Effector memory CD8-positive, alpha-beta T cell (primary cell): ENCODE measurements at places on chromosomes 6 and 20.

DNA sequence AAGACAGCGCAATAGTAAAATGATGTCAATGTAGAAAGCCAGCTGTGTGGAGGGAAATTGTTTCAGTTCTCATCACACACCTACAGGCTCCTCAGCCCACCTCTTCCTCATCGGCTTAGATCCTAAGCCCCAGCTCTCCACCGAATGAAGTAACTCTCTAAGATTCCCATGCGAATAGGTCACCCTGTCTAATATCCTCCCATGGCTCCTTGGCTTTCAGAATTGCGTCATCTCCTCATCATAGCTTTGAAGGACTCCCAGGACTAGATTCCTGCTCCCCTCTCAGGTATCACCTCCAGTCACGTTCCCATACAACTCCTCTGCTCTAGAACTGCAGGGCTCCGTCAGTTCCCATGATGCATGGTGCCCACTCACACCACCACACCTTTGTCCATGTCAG is 16.2 kb upstream of the SLC22A16 start:
- DNase-seq: no peak

DNA sequence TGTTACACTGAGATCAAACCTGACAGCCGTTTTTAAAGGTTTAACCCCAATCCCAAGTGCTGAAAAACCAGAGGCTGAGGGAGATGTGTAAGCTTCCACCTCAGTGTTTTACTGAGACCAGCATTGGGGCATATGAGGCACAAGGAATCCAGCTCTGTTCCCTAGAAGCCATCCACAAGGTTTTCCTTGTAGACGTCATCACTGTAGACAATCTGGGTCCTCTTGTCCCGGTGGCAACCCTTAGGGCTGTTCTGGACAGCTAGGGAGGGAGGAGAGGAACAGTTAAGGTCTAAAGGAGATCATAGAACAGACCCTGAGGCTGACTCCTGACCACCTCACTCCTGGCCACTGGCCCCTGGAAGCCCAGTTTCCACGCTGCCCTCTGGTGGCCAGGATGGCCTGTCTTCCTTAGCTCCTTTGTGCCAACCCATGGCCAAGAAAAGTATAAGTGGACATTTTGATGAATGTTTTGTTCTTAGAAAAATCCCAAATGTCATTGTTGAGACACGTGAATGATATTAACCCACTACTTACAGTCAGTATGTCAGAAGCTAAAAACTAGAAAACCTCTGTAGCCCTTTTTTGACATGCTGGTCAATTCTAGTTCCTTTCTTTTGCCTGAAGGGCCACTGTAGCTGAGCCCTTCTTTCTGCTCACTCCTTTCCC is 6.4 kb downstream of the CFB start:
- no peak for DNase-seq

DNA sequence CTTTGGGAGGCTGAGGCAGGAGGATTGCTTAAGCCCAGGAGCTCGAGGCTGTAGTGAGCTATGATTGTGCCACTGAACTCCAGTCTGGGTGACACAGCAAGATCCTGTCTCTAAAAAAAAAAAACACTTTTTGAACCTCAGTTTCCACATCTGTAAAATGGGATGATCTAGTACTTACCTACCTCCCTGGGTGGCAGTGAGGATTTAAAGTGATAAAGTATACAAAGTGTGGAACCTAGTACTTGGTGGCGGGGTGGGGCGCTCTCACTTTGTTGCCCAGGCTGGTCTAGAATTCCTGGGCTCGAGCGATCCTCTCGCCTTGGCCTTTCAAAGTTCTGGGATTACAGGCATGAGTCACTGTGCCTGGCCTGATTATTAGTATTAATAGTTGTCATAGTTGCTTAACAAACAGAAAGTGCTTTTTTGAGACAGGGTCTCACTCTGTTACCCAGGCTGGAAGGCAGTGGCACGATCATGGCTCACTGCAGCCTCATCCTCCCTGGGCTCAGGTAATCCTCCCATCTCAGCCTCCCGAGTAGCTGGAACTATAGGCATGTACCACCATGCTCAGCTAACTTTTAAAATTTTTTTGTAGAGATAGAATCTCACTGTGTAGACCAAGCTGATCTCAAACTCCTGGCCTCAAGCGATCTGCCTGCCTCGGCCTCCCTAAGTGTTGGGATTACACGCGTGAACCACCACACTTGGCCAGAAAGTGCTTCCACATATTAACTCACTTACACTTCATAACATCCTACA is 7.0 kb upstream of the PLTP start:
- DNase-seq: no peak

DNA sequence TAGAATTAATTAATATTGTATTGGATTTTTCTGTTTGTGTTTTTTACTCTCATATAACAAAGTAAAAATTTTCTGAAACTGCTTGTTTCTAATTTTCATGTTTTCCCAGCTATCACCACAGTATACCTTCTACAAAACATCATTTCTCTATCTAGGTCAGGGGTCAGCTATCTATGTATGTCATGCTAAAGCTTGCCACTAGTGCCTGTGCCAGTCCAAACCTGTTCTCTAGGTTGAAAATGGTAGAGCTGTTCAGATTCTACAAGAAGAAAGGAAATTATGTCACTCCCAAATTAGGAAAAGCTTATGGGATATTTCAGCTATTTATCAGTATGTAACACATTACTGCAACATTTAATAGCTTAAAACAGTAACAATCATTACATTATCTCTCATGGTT is 5.8 kb upstream of the ME1 start:
- no peak for DNase-seq

DNA sequence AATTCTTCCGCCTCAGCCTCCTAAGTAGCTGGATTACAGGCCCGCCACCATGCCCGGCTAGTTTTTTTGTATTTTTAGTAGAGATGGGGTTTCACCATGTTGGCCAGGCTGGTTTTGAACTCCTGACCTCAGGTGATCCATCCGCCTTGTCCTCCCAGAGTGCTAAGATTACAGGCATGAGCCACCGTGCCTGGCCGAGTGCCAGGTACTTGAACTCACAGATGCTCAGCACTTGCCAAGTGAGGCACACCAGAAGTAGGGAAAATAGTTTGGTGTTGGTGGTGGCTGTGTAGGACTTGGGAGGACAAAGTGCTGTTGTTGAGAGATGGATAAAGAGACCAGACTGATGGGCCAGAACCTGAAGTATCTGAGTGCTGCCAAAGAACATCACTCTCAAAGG is 40.0 kb upstream of the MBOAT1 start:
- DNase-seq: no peak

GRCh38 chr6:166202321-166202733 is 34.7 kb upstream of the TBXT start:
- no peak for DNase-seq

DNA sequence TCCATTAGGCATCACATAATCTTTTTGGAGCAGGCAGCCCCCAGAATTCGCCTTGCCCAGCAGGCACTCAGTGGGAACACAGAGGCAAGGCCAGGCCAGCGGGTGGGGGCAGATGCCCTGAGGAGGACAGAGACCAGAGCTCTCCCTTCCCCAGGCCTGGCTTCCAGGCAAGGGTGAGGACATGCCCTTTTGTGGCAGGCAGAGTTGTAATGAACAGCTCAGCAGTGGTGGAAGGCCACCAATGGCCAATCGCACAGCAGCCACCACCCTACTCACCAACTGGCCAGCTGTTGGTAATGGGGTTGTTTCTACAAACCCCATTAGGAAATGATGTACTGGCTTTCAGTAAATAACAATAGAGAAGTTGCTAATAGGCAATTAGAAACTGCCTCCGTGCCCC is 15.4 kb upstream of the DDO start:
- DNase-seq: no peak

DNA sequence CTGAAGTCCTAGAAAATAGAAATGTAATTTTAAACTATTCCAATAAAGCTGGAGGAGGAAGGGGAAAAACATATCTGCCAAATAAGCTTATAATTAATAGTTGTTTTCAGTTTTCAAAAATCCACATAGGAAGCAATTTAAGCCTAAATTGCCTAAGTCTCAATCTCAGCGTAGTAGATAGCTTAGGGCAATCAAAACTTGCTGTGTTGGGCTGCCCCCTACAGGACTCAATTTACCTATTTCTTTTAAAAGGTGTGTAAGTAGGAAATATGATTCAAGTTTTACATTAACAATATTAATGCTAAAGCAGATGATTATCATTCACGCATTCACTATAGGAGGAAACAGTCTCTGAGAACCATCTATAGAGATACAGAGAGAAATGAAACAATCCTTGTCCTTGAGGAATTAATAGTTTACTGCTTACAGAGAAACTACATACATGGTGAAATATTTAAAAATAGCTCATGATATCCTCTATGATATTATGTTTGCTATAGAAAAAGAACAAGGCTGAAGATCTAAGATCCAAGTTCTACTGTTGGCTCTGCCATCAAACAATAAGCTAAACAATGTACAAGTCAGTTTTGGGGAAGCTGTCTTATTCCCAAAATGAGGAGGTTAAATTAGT is 102.1 kb downstream of the ATG5 start:
- peak; percentile 76 for DNase-seq
